ENCODE measurements at places on chromosomes 7 and 10. TPM values are rescaled to one million over a fixed set of nuclear protein-coding genes. Genes with fewer than 3 reads are reported as not detected.

DNA sequence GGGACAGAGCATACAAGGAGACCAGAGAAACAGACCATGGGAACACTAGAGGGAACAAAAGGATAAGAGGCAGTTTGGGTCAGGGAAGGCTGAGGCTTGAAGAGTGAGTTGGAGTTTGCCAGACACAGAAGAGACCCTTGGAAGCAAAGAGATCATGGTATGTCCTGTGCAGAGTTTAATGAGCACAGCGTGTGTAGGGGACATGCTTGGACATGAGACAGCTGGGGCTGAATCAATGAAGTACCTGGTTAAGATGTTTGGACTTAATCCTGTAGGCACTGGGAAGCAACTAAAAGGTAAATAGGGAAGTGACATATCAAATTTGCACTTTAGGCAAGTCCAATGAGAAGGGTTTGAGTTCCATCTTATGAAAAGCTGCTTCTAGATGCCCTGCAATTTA, 79.6 kb downstream of the KIAA1217 start:
- no peak for DNase-seq

DNA sequence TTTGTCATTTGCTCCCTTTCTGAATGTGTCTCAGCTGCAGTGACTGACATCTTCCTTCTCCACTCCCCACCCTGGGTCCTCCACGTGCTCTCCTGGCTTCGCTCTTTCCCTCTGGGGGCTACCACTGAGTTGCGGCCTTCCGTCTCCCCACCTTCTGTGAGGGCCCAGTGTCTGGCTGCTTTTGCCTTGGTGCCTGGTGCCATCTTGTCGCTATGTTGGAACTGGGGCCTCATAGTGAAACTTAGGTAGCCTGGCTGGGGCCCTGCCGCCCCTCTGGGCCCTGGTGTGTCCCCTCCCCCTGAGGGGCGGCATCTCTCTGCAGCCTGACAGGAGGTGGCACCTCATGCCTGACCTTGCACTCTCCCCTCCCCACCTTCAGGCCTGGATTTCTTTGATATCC, 144.1 kb downstream of the ANLN start:
- DNase-seq = no peak

DNA sequence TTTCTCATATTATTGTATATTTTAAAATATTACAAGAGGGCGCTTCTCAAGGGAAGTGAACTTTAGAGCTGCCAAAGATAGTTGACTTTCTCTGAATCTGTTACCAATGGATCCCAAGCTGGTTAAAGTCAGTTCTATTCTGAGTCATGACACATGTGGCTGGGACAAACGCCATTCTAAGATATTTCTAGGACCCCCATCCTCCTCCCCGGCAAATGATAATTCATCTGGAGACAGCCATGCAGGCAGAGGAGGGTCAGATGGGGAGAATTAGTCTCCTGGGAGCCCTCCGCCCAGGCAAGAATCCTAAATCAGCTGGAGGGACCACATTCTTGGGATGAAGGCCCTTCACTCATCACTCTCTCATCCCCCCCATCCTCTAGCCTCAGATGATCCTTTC, 187.7 kb downstream of the GFRA1 start:
- DNase-seq = no peak

GRCh38 chr7:24899905-24900304, 80.1 kb downstream of the OSBPL3 start:
- no peak for DNase-seq

- no peak for DNase-seq
These were observed 118.1 kb downstream of the INHBA start for GRCh38 chr7:41584746-41585145.

- no peak for DNase-seq
These were observed 491.4 kb downstream of the DNAJB6 start for GRCh38 chr7:157828190-157828589.

DNA sequence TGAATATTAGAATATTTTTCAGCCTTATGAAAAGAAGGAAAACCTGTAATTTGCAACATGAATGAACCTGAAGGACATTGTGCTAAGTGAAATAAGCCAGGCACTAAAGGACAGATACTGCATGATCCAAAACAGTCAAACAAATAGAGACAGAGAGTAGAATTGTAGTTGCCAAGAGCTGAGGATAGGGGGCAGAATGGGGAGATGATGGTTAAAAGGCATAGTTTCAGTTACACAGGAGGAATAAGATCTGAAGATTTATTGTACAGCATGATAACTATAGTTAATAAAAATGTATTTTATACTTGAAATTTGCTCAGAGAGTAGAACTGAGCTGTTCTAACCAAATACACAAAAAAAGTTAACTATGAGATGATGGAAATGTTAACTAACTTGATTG, 149.0 kb upstream of the TMEM106B start:
- no peak for DNase-seq

DNA sequence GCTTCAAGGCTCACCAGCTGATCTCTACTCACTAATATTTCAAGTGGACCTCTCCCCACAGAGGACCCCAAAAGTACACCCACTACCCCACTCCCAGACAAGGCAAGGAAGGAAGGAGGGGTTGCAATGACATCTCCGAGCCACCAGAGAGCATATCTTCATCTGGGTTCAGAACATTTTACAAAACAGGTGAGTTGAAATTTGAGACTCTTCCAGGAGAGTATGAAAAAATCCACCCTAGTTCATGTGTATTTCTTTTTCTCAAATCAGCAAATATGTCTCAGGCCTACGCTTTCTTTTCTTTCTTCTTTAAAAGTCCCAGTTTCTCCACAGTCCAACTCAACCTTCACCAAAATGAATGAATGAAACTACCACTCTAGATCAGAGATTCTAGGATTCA, 61.9 kb downstream of the SGMS1 start:
- DNase-seq = peak; percentile 61

GRCh38 chr7:150514748-150515222, at the start of gene GIMAP7:
GIMAP7 (plus strand) TSS chr7:150514872; CDS start chr7:150519975, 5,103 bp downstream.
- DNase-seq = no peak

Gene CPA4
- not detected for polyA plus RNA-seq

Gene IGF2BP3
- polyA plus RNA-seq = not detected

Gene TSPAN13
- 27.5 TPM for polyA plus RNA-seq

Gene HOXA10
- not detected for polyA plus RNA-seq

Gene KIF11
- polyA plus RNA-seq = 1.1 TPM
